ENCODE measurements at places on chromosomes 12 and 14. TPM values are rescaled to one million over a fixed set of nuclear protein-coding genes. Genes with fewer than 3 reads are reported as not detected.

GRCh38 chr12:122980183-122981035 lies at the start of gene ARL6IP4:
TSS of gene ARL6IP4 (plus strand) at chr12:122980681. CDS start at chr12:122981140, 459 bp downstream.
- peak; percentile 74 for DNase-seq

DNA sequence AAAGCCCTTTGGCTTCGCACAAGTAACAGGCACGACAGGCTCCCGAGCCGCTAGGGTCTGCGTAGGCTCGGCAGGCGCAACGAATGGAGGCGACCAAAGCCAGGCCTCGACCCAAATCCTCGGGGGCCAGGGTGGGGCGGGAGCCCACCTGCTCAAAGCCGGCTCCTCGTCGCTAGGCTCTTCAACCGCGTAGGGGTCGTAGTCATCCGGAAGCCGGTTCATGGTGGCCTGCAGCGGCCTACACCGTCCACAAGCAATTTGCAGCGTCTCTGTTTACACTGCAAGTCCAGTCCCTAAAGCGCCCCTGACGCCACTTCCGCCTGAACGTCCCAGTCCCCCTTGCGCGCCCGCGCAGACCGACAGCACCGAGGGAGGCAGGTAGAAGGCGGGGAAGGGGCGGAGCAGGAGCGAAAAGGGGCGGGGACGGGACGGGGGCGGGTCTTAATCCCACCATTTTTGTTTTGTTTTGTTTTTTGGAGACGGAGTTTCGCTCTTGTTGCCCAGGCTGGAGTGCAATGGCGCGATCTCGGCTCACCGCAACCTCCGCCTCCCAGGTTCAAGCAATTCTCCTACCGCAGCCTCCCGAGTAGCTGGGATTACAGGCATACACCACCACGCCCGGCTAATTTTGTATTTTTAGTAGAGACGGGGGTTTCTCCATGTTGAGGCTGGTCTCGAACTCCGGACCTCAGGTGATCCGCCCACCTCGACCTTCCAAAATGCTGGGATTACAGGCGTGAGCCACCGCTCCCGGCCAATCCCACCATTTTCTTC lies at the start of gene EAPP:
Gene EAPP (minus strand): TSS at position 295 of the 774 bp plus-strand sequence. CDS start 73 bp downstream, at position 222.
- peak; percentile 97 for DNase-seq

OVCH1 gene
- not detected for total RNA-seq

- no peak for DNase-seq
These were observed 15.2 kb downstream of the SCNN1A start for GRCh38 chr12:6360080-6360571.

DNA sequence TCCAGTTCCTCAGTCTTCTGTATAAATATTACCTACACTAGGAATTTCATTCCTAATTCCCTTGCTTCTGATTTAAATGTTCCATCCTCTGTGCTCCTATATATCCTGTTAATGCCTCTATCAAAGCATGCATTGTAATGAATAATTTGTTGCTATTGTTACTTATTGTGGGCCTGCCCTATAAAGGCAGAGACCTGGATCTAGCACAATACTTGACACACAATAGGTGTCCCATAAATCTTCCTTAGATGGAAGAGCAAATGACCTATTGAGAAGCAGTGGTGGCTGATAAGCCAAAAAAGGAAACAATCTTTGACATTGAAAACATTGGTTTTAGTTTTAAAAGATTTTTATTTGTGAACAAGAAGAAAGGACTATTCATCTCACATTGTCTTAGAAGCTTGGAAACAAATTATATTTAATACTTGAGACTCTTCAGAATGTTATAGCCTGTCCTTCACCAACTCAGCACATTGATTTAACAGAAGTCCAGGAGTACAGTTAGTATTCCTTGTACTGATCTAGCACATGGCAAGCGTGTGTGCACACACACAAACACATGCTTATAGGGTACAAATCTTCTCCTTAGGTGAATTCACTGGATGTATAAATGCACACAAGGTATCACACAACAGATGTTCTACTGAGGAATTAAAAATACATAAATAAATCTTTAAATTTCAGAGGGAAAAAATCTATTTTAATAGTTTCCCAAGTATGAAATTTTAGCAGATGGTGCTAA lies 135.9 kb downstream of the DUSP6 start:
- no peak for DNase-seq

GCH1 gene
- 54.0 TPM for total RNA-seq

- DNase-seq = no peak
These were observed 38.3 kb downstream of the FNTB start for GRCh38 chr14:65024957-65025356.

- no peak for DNase-seq
These were observed 25.1 kb upstream of the RPLP0 start for GRCh38 chr12:120225852-120226640.

- no peak for DNase-seq
These were observed 357.5 kb downstream of the FSCB start for GRCh38 chr14:44149597-44149996.

ITGB7 gene
- 111 TPM for total RNA-seq

GRCh38 chr14:90656973-90657372 lies 159.3 kb downstream of the TTC7B start:
- no peak for DNase-seq

DNA sequence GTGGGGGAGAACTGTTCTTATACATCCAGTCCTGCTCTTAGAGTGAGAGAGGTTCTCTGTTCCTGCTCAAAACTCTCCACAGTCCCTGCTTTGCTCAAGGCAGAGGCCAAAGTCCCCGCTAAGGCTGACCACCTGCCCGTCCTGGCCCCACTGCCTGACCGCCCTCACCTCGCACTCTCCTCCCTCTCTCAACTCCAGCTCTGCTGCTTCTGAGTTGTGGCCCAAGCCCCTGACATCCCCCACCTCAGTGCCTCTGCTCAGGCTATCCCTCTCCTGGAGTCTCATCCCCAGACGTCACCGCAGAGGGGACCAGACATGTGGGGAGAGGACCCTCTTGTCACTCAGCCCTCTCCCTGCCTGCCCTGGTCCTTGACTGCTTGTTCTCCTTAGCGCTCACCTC lies 110.6 kb downstream of the CALM1 start:
- no peak for DNase-seq

- DNase-seq = no peak
These were observed 2.6 kb upstream of the OR6J1 start for GRCh38 chr14:22646570-22647254.

DNA sequence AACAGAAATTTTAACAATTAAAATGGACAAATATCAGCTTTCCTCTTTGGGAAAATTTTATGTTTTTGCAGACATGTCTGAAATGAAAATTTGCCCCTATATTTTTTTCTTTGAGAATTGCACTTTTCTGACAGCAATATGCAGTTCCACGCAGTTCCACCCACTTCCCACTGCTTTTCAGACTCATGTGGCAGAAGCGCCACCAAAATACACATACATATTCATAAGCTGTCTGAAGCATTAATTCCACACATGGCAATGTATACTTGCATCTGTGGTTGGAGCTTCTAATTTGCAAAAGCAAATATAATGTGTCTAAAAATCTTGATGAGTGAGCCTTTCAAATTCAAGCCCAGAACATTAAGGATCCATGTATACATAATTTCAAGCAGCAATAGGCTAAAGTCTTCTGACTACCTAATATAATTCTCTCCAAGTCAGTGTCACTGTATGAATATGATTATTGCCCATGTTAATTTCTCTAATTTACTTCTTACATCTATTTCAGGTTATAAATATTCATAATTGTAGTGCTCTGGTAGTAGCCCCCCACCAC lies 129.5 kb downstream of the PRKD1 start:
- no peak for DNase-seq

DNA sequence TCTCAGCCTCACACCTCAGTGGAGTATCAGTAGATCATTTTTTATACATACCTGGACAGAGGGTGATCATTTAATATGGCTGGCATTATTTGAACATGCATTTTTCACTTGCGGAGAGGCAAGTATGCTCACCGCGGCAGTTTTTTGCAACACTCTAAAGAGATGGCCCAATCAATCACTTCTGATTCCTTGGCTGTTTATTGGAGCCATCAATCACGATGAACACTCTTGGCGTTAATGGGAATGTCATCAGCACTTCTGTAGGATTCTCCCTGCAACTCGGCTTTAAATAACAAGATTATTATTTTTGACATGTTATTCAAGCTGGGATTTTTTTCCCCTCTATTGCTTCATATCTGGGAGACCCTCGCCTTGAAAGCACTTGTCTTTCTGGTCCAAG lies 46.9 kb upstream of the SLC24A4 start:
- DNase-seq = no peak

DNA sequence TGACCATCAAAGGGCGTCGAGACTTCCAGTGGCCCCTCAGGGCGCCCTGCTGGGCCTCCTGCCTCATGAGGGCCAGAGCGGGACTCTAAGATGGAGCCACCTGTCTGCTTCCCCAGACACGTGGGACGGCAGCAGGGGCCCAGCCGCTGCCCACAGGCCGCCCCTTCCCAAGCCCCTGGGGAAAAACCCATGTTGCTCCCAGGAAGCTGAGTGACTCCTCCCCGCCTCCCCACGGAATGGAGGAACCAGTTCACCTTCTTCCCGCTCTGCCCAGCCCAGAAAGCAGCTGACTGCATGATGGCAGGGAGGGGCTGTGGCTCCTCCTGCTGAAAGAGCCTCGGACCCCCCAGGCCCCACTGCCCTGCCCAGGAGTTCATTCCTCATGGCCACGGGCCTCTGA lies 14.9 kb downstream of the RAB35 start:
- no peak for DNase-seq

DNA sequence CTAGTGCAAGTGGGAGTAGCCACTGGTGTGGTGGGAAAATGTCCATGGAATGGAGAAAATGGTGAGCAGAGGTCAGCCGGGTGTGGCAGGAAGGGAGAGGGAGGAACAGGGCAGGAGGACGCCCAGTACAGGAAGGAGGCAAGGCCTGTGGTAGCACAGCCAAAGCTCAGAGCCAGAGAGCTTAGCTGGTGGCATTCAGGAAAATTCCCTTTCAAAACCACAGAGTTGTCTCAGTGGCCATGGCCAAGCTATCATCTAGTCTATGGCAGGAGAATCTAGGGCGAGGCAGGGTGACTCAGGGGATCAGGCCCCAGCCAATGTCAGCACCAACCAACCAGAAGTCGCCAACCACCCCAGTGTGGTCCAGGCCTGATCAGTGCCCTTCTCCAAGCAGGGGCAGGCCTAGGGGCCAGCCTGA lies 67.7 kb upstream of the DDX11 start:
- no peak for DNase-seq

DNA sequence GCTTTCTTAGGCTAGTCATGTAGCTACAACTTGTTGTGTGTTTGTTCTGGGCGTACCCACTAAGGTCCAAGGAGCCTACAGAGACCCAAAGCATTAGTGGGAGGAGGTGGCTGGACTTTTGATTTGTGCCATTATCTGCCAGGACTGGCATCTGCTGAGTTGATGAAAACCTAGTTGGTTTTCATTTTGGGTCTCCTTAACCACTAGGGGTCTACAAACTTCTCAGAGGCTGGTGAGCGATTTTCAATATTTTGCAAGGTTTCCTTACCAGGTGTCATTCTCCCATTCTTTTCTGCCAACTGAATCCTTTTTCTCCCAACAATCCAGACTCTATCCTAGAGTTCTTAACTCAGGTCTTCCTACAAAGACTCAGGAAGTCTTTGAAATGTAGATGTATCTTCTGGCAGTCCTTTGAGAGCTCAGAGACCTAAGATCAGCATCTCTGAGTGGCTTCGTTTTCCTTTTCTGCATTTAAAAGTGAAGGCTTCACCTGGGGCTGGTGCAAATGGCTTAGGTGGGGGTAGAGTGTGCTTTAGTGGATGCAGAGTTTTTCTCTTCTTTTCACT lies 150.0 kb upstream of the RMST start:
- no peak for DNase-seq

Data from activated T-cell treated with anti-CD3 and anti-CD28 coated beads, Interleukin-2, amount 50 U/mL, for 72 hours (primary cell).